H54 (cell line): ENCODE measurements at places on chromosomes 11 and 22.

GRCh38 chr11:111999111-111999510 is 26.1 kb upstream of the DLAT start:
- DNase-seq: no peak

GRCh38 chr22:41825376-41825775 is 7.5 kb upstream of the SREBF2 start:
- no peak for DNase-seq

- DNase-seq: no peak
Measured at GRCh38 chr11:118898400-118899295, 15.0 kb downstream of the CXCR5 start.

DNA sequence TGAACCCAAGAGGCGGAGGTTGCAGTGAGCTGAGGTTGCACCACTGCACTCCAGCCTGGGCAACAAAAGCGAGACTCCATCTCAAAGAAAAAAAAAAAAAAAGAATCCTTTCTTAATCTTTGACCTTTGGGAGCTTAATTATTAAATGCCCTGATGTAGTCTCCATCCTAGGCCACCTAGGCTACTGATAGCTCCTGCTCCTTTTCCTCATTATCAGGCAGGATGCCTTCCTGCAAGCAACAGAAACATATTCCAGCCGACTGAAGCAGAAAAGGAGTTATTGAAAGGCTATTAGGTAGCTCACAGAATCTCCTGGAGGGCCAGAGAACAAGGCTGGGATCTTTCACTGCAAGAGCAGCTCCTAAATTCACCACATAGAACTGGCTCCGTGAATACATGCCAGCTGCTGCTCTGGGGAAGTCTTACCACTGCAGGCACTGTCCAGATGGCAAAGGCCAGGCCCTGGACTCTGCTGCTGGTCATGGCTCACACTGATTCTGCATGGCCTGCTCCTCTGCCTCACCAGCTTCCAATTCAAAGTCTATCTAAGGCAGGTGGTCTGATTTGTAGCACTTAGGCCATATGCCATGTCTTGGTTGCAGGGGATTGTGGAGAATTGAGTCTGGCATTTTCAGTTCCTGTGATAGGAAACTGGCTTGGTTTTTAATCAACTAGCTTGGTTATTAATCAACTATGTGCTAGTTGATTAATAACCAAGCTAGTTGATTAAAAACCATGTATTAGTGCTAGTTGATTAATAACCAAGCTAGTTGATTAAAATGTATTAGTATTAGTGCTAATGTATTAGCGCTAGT is 26.0 kb upstream of the POLD3 start:
- DNase-seq: no peak

GRCh38 chr22:19214078-19214473 is 35.5 kb upstream of the SLC25A1 start:
- DNase-seq: no peak

DNA sequence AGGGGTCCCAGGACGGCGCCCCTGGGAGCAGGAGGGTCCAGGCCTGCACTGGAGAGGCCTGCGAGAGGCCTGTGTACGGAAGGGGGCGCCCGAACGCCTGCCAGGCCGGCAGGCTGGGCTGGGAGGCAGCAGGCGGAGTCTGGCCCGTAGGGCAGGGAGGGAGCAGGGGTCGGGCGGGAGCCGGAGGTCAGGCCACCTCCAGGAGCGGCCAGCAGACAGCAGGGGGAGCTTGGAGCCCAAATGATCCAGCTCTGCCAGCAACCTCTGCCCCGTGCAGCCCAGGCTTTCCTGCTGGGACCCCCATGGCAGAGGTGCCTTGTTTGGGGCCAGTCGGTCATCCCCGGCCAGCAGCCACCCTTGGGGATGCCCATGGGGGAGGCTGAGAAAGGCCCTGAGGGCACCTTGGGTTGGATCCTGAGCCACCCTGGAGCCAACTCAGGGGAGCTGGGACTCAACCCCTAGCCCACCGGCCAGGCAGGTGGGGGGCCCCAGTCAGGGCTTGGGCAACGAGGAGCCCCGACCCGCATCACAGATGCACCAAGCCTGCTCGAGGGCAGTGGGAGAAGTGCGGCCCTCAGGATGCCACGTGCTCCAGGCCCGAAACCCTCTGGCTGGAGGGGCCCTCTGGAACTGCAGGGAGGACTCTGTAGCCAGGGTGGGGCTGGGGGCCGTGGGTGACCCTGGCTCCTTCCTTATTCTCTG is 9.6 kb upstream of the SYT8 start:
- no peak for DNase-seq

- no peak for DNase-seq
Measured at GRCh38 chr22:25487508-25487907, 77.0 kb upstream of the GRK3 start.

- no peak for DNase-seq
Measured at GRCh38 chr11:134250675-134251074, 2.5 kb downstream of the THYN1 start.

GRCh38 chr11:65538232-65538914 is 13.5 kb downstream of the SCYL1 start:
- no peak for DNase-seq

DNA sequence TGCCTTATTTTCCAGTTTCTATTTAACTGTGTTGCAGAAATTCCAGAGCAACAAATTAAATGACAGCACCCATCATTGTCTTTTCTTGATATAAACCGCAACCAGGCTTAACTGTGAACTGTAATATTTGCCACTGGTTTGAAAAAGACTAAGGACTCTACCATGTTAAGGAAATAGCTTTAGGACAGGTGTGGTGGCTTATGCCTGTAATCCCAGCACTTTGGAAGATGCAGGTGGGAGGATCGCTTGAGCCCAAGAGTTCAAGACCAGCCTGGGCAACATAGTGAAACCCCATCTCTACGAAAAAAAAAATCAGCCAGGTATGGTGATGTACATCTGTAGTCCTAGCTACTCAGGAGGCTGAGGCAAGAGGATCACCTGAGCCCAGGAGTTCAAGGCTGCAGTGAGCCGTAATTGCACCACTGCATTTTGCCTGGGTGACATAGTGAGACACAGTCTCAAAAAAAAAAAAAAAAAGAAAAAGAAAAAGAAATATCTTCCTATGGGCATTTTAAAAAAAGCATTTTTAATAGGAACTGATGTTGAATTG is 28.8 kb downstream of the HIRA start:
- DNase-seq: no peak

- DNase-seq: no peak
Measured at GRCh38 chr22:50693462-50693861, 20.8 kb downstream of the SHANK3 start.

- DNase-seq: no peak
Measured at GRCh38 chr11:44973632-44974401, 23.1 kb upstream of the TP53I11 start.

DNA sequence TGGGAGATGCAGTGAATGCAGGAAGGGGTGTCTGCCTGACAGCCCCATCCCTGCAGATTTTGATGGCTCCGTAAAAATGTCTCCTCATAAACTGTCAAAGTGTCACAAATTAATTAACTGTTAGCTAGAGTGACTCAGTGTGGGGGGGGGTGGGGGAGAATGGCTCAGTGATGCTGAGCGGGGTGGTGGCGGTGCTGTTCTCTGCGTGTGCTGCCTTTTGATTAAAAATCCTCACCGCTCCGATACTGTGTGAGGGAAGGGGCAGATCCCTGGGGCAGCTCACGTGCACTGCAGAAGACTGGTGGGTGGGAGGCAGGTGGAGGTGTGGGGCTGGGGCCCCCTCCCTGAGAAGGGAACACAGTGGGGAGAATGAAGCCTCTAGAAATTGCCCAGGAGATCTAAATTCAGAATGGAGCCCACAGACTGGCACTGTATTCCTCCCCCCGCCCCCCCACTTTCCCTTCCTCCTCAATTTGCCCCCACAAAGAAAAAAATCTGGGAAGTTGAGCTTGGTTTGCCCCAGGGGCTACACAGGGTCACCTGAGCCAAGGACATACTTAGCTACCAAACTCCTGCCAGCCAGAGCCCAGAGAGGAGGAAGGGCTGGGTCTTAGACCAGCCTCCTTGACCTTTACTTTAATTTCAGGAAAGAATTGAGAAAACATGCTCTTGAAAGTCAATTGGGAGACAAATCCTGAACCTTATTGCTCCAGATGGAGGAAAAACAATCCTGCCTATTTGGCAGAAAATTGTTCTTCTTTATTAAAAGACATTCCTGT is 39.8 kb downstream of the DRD2 start:
- DNase-seq: no peak

DNA sequence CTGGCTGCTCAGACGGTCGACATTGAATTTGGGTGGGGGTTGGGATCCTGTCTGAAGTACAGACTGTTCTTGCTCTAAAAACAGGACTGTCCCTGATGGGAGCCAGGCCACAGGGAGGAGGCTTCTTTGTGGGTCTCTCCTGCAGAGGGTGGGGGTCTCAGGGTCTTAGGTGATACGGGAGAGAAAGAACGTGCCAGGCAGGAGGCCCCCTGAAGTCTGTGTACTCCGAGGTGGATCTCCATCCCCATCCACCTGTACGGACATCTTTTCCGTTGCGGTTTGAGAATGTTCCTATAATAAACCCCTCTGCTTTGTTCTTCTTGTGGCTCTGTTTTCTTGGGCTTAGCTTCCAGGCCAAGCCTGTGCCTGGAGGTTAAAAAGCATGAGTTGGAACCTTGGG is 15.9 kb downstream of the PSMD13 start:
- no peak for DNase-seq

DNA sequence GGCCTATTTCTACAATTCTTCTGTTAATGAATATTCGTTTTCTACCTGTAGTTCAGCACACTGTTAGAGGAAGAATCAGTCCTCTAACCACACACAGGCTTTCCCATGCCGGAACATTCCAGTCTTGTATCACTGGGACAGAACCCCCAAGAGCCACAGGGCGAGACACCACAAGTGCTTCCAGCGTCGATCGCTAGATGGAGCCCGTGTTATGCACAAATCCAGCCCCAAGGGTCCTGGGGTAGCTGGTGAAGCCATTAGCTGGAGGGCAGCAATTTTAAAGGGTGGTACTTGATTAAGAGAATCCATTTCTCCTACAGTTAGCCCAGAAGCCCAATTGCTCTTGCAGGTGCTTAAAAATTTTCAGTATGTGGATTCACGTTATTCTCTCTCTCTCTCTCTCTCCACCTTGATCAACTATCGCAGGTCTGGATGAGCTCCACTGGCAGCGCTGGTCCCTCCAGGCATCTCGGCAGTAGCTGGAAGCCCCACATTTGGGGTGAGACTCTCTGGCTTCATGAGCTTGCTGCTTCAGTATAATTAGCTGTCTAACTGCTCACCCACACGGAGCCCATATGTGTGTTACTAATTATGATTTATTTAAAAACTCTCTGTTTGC is 148.2 kb upstream of the SNX19 start:
- DNase-seq: peak; percentile 15

DNA sequence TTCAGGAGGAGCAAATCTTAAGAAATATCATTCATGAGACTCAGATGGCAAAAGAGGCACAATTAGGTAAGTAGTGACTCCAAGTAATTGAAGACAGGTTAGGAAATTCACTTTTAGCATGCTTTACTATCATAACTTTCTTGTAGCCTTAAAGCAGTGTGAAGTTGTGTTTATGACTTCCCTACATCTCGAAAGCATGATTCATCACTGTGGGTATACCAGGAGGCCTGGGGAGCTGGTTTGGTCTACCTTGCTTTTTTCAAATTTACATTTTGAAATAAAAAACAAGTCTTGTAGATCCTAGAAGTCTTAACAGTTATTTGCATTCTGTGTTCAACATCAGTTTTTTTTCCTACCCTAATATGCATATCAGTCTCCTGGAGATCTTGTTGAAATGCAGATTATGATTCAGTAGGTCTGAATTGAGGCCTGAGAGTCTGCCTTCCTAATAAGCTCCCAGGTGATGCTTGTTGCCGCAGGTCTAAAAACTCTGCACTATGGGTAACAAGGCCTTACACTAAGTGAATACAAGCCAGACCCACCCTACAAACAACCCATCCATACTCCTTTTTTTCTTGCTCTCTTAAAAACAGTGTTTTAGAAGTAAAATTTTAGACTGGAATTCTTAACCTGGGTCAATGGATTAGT is 41.4 kb downstream of the TTC17 start:
- no peak for DNase-seq

DNA sequence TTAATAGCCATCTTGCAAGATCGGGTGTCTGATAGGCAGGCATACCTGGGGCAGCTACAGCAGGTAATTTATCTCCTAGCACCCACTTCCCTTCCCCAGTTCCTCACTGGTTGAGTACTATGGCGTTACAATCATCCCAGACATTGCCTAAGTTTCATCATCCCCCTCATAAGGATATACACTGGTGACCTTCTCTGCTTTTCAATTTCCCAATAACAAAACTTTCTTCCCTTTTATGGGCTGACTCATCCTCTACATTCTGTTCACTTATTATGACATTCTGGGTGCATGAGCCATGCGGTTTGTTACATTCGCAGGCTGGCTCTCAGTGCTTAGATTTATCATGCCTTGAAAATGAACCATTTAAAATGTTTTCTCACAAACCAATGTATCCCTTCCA is 5.0 kb upstream of the MRPL11 start:
- peak; percentile 89 for DNase-seq

GRCh38 chr11:11987503-11988022 is 20.9 kb downstream of the DKK3 start:
- no peak for DNase-seq
